NAMALWA (cell line): ENCODE measurements at places on chromosomes 2 and 18.

DNA sequence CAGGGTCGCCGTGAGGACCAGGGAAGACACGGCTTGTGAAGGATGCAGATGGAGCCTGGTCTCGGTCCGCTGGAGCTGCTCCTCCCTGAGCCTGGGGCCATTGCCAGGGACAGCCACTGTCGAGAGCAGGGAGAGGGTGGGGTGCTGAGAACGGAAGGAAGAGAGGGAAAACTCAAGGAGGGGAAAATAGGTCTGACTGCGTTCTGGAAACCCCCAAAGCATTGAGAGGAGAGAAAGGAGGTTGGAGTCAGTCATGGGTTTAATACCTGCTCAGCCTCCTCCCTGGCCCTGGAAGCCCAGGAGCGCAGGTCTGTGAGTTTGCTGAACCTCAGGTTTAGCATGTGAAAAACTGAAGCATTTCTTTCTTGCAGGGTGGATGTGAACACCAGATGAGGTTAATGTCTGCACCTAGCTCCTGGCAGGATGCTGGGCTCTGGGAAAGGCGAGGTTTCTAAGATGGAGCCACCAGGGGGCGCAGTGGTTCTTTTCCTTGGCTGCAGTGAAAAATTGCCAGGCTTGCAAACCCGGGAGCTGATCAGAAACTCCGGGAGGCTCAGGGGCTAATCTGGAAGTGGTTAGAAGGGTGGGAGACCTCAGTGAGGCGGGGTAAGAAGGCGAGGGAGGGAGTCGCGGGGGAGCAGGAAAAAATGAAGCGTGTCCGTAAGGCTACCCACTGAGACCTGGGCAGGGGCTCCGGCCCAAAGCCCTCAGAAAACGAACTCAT, 33.6 kb upstream of the RNF149 start:
- DNase-seq, result peak; percentile 58

DNA sequence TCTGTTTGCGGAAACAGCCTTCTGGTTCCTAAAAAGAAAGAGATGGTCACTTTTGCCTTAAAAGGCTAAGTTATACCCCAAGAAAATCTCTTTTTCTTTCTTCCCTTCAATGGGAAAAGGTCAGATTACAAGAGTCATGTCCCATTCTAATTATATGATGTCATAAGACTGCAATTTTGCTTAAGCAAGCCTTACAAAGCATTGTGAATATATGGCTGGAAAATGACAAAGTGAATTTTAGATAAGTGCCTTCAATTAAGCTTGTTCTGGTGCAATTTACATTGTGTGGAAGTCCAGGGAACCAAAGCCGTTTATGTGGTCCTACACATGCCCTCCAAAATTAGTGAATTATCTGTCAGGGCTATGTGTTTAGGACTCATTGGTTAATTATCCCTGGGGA, 7.6 kb upstream of the BMP10 start:
- no peak for DNase-seq

- no peak for DNase-seq
Observed at GRCh38 chr2:22196806-22197205, 1073.0 kb downstream of the TDRD15 start.

- DNase-seq, result no peak
Observed at GRCh38 chr2:175540421-175540820, 358.9 kb upstream of the ATP5MC3 start.

DNA sequence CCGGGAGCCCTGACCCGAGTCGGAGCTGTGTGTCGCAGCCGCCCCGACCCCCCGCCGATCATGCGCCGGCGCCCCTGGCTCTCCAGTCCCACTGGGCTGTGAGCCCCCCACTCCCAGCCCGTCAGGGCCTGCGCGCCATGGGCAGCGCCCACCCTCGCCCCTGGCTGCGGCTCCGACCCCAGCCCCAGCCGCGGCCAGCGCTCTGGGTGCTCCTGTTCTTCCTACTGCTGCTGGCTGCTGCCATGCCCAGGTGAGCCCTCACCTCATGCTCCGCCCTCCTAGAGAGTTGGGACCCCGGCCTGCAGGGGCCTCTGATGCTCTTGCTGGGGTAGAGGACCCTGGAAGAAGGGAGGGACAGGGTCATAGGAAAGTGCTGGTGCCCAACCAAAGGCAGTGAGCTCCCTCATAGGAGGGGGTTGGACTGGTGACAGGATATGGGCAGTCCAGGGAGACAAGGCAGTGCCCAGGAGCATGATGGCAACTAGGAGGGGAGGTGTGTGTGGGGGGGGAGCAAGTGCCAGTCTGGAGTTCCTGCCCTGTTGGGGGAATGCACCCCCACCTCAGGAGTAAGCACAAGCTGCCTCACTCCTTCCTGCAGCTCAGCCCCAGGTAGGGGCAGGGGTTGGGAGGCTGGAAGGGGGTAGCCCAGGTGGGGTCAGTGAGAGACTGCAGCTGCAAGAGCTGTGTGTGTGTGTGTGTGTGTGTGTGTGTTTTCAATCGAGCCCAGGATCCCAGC, 375 bp downstream of the WNT10A start:
- peak; percentile 34 for DNase-seq

- DNase-seq, result no peak
Observed at GRCh38 chr2:120367649-120368048, 21.7 kb downstream of the INHBB start.

GRCh38 chr2:203928849-203929248, 7.7 kb upstream of the ICOS start:
- peak; percentile 33 for DNase-seq

DNA sequence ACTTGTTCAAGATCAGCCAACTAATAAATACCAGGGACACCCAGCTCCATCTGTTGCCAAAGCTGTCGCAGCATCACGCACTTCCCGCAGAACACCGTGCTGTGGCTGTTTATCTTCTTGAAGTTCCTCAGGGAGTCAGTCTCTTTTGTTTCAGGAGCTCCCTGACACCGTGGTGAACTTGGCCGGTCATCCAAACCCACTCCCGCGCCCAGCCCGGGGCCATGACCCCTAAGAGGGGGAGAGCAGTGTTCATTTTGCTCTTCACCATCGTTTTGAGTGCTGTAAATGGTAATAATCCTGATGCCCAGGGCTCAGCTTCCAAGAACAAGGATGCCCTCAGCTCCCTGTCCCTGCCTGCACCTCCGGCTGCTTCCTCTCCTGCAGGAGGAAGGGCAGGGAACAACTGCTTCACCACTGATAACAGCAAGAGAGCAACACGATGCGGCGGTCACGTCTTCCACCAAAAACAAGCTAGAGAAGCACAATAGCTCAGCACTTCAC, 131.4 kb downstream of the SEPTIN10 start:
- DNase-seq, result no peak

- DNase-seq, result no peak
Observed at GRCh38 chr18:6607343-6607742, 122.2 kb upstream of the ARHGAP28 start.

GRCh38 chr2:48699348-48699930, 56.1 kb downstream of the LHCGR start:
- no peak for DNase-seq
